ENCODE measurements at places on chromosomes 11 and 22.

DNA sequence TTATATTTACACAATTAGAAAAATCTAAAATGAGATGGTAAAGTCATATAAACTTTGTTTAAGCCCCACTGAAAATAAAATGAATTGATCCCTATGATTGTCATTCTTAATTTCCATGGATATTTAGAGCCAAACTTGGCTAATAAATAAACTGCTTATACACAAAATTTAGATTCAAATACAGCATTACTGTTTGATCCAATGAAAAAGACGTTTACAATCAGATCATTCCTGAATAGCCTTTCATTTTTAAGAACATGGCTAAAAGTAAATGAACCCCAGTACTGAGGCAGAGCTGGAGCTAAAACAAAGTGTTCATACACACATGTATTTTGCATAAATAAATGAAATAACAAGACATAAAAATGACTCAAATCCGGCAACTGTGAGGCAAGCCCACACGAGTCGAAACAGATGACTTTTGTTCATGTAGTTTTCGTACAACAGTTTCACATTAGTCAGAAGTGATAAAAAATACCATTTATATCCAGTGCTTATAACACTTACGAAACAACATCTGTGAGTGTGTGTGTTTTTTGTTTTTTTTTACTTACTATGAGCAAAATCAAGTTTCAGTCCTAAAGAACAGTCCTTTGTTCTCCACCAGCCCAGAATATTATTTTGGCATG, 386.5 kb downstream of the SOX6 start:
- no peak for DNase-seq

GRCh38 chr11:117663821-117664220, 133.2 kb downstream of the DSCAML1 start:
- no peak for DNase-seq

- DNase-seq: no peak
These were observed 17.8 kb upstream of the FXYD2 start for GRCh38 chr11:117842131-117842941.

DNA sequence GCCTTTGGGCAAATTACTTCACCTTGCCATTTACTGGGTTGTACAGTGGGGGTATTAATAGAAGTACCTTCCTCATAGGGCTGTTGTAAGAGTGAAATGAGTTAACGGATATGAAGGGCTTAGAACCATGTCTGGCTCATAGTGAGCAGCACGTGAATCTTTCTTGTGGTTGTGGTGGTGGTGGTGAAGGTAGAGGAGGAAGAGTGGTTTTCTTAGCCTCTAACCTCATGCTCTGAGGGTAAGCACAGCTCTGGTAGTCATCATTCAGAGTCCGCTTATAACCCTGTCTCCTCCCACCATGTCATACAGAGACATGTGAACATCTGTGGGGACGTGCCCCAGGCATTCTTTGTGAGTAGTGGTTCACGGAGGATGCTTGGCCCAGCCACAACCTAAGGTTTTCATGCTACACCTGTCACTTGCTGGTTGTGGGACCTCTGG, 43.6 kb downstream of the TEAD1 start:
- DNase-seq: no peak

- DNase-seq: no peak
These were observed 407.9 kb downstream of the MIAT start for GRCh38 chr22:27065279-27065678.

- DNase-seq: no peak
These were observed 7.6 kb downstream of the OR56A1 start for GRCh38 chr11:6022956-6023355.

DNA sequence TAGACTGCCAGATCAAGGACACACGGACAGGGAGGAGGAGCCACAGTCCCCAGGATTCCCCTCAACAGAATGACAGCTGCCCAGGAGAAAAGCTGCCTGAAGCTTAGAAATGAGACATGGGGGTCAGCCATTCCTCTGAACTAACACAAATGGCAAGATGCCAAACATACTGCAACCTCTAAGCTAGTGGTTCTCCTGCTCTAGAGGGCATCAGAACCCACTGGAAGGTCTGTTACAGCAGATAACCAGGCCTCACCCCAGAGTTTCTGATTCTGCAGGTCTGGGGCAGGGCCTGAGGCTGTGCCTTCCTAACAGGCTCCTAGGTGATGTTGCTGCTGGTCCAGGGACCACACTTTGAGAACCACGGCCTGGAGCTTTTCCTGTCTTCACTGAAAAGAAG, 28.6 kb upstream of the BID start:
- no peak for DNase-seq

- DNase-seq: no peak
These were observed 14.9 kb downstream of the DCPS start for GRCh38 chr11:126318574-126319373.

DNA sequence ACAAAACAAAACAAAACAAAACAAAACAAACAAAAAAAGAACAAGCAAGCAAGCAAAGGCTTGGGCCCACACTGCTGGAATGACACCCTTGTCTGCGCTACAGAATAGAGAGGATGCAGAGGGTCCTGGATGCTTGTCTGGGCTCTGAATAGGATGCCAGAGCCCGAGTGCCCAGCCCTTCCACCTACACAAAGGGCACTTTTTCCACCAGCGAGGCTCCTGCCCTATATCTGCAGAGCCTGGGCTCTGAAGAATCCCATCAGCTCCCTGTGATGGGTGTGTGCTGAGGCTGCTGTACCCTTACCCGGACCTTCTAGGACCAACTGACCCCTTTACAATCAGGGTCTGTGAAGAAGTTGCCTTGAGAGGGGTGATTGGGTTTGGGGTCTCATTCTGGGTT, 221.2 kb downstream of the DSCAML1 start:
- DNase-seq: no peak
